NCI-H526 treated with DMSO at 0.1 percent for 48 hours (cell line): ENCODE measurements at places on chromosomes 11 and 22.
A peak's percentile ranks its signal among the peaks of the same experiment; 100 is the strongest.

DNA sequence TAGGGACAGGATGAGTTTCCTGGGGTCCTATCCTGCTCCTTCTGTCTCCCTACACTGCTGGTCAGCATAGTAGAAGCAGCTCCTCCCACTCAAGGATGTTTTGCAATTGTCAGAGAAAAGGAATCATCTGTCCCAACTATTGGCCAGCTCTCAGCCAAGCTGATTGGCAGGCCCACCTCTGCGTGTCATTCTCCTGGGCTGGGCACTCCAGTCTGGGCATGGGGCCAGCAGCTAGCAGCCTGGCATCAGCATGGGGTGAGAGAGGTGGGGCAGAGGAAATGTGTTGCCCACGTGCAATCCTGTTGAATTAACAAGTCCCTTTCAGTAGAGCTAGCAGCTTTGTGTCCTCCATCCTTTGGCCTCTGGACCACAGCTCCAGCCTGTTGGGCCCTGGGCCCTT lies 14.1 kb downstream of the ANKK1 start:
- DNase-seq: no peak

DNA sequence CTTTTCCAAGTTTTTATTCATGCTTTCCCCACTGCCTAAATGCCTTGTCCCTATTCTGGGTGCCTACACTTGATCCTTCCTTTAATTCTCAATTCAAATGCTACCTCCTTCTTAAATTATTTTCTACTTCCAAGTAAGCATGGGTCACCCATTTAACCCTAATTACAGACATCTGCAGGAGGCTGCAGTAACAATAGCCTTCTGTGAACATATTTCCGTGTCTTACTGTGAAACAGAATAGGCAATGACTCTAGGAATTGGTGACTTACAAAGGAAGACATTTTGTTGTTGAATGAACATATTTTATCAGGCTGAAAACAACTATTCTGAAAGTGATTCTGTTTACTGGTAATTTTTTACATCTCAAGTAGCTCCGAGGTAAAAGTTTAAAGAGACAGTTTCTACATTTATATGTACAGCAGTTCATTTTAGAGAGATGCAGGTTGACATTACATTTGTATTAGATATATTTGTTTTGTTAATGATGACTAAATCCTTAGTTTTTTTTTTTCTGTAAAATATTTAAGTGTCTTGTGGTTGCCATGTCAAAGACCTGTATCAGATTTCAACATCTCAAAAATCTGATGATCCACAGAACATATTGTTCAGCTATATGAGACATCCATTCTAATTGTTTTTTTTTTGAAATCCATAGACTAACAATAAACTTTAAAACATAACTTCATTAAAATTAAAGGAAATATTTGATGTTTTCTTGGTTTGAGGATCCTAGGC lies 316.8 kb downstream of the CASP12 start:
- no peak for DNase-seq

GRCh38 chr11:43311791-43312607 lies at the start of gene API5:
Gene API5 (plus strand): TSS chr11:43311996. CDS start chr11:43312128, 132 bp downstream.
- DNase-seq: peak; percentile 96

DNA sequence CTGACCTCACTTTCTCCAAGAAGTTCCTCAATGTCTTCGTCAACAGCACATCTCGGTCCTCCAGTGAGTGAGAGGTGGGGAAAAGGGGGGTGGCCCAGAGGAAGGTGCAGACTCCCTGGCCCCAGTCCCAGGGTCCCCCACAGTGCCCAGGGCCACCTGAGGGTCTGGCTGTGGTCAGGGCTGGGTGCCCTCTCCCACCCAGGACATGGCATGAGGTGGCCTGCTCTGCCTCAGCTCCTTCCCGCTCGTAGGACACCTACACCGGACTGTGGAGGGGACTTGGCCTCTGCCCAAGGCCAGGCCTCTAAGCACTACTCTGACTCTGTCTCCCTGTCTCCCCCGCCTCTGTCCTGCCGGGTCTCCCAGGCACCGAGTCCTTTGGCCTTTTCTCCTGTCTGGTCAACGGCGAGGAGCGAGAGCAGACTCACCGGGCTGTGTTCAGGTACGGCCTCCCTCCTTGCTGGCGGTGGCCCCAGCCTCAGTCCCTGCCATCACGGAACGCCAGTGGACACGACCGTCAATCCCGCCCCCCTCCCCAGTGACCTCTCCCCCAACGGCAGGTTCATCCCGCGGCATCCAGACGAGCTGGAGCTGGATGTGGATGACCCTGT lies 4.5 kb downstream of the MAPK8IP2 start:
- no peak for DNase-seq

DNA sequence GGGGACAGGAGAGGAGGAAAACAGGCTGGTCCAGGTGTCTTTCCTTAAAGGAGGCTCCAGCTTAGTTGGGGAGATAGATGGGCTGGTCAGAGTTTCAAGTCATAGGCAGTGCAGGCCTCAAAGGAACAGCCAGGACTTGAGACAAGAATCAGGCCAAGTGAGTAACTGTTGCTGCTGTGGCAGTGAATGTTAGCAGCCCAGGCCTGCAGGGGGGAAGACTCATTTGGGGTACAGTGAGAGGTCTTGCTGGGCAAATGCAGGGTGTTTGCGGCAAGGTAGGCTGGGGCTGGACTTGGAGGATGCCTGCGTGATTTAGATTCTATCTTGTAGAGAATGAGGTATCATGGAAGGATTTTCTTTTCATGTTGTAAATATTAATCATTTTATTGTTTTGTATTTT lies 24.1 kb downstream of the PTPRJ start:
- DNase-seq: no peak

GRCh38 chr22:23562186-23562585 lies 17.9 kb downstream of the IGLL1 start:
- DNase-seq: no peak

GRCh38 chr11:95788921-95789505 lies 569 bp downstream of the FAM76B start:
- DNase-seq: peak; percentile 35

DNA sequence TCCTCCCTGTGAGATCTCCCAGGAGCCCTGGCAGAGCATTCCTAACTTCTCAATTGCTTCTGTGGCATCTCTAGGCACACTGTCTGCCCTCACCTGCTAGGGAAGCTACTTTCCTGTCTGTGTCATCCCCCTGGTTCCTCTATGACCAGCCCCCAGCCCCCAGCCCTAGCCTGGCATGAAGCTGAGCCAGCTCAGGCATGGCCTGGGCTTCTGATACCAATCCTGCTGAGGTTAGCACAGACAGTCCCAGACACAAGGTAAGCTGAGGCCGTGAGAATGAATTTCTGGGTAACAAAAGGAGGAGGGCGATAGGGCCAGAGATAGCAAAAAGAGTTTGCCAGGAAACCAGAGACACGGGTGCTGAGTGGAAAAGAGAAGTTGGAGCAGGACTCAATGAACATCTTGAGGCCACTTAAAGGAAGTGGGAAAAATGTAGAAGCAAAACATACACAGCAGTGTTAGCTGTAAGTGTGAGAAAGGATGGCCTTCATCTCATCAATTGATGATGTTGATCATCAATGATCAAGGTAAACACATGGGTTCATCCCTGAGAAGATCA lies 87.6 kb upstream of the PICALM start:
- no peak for DNase-seq

GRCh38 chr22:48605856-48606481 lies 1221.7 kb downstream of the BRD1 start:
- no peak for DNase-seq

GRCh38 chr11:17547051-17547577 lies at the start of gene OTOG:
Gene OTOG (plus strand): TSS chr11:17547259. CDS start chr11:17547373, 114 bp downstream.
- DNase-seq: no peak
